ELF-1 (cell line): ENCODE measurements at places on chromosomes 4 and X.

GRCh38 chrX:142998447-142999198, 27.1 kb upstream of the SPANXN4 start:
- no peak for DNase-seq

GRCh38 chr4:24002330-24002966, 112.6 kb upstream of the PPARGC1A start:
- no peak for DNase-seq

DNA sequence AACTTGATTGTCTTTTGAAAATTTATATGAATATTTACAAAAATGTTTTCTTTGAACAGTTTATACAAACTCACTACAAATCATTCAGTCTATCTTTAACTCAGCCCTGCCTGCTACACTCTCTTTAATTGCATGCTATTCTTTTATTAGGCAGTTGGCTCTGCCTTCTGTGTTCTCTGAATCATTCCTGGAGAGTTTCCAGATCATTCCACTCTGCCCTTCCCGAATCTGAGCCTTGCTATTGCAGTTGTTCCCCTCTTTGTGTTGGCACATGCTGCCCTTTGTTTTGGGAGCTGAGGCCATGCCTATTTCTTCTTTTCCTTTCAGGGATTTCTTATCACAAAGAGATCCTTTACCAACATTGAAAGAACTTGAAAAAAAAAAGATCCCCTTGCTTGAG, 8.7 kb upstream of the TECRL start:
- no peak for DNase-seq

DNA sequence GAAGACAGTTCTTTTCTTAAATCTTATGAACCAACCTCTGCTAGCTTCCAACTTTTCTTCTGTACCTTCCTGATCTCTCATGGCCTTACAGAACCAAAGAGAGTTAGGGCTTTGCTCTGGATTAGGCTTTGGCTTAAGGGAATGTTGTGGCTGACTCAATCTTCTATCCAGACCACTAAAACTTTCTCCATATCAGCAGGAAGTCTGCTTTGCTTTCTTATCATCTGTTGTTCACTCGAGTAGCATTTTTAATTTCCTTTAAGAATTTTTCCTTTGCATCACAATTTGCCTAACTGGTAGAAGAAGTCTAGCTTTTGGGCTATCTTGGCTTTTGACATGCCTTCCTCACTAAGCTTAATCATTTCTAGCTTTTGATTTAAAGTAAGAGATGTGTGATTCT, 167.0 kb downstream of the TBCK start:
- DNase-seq, result peak; percentile 7

GRCh38 chr4:3313139-3313538, 20.3 kb downstream of the RGS12 start:
- DNase-seq, result no peak

- DNase-seq, result no peak
These were observed 70.4 kb downstream of the DHRSX start for GRCh38 chrX:2430265-2430825.
